ENCODE measurements at places on chromosomes 12 and 14.

GRCh38 chr14:87461704-87462103 is 531.3 kb downstream of the GALC start:
- DNase-seq = no peak

GRCh38 chr12:108175310-108175709 is 46.2 kb downstream of the WSCD2 start:
- no peak for DNase-seq

DNA sequence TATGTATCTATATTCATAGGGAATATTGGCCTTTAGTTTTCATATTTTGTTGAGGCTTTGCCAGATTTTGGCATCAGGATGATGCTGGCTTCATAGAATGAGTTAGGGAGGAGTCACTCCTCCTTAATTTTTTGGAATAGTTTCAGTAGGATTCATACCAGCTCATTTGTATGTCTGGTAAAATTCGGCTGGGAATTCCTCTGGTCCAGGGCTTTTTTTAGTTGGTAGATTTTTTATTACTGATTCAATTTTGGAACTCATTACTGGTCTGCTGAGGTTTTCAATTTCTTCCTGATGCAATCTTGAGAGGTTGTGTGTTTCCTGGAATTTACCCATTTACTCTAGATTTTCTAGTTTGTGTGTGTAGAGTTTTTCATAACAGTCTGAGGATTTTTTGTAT is 175.2 kb downstream of the EPS8 start:
- DNase-seq = no peak

GRCh38 chr12:76871742-76872141 is 7.1 kb downstream of the CSRP2 start:
- no peak for DNase-seq

Data from cardiac muscle cell (in vitro differentiated cells and primary cell).